ENCODE measurements at places on chromosomes 6 and 20.

GRCh38 chr20:17262786-17263185 lies 35.9 kb downstream of the PCSK2 start:
- DNase-seq = no peak

DNA sequence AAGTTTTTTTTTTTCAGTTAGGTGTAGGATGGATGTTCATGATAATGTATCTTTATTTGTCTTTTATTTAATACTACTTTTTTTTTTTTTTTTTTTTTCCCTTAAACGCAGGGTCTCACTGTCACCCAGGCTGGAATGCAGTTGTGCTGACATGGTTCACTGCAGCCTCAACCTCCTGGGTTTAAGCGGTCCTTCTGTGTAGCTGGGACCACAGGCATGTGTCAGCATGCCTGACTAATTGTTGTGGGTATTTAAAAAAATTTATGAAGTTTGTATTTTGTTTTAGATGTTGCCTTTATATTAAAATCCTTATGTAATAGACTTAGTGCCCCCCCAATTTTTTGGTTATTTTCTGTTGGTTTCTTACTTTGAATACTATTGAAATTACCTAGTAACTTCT lies 42.6 kb downstream of the NCOA3 start:
- DNase-seq = no peak

DNA sequence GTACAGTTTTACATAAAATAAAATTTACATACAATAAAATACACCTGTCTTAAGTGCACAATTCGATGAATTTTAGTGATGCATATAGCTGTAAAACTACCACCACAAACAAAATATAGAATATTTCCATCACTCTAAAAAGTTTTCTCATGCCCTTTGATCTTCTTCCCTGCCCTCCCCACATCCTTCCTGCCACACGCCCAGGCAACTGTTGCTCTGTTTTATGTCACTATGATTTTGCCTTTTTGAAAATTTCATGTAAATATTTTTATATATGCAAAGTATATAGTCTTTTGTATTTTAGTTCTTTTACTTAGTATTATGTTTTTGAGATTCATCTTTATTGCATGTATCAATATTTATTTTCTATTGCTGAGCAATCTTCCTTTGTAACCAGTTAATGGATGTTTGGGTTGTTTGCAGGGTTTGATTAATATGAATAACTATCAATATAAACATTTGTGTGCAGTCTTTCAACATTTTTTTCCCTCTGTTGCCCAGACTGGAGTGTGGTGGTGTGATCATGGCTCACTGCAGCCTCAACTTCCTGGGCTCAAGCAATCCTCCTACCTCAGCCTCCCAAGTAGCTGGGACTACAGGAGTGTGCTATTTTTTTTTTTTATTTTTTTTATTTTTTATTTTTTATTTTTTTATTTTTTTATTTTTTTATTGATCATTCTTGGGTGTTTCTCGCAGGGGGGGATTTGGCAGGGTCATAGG lies 23.8 kb upstream of the SAMHD1 start:
- DNase-seq = no peak

- DNase-seq = no peak
Observed at GRCh38 chr6:11613858-11614257, 76.3 kb downstream of the TMEM170B start.

- DNase-seq = no peak
Observed at GRCh38 chr6:108363889-108364313, 69.0 kb downstream of the AFG1L start.

DNA sequence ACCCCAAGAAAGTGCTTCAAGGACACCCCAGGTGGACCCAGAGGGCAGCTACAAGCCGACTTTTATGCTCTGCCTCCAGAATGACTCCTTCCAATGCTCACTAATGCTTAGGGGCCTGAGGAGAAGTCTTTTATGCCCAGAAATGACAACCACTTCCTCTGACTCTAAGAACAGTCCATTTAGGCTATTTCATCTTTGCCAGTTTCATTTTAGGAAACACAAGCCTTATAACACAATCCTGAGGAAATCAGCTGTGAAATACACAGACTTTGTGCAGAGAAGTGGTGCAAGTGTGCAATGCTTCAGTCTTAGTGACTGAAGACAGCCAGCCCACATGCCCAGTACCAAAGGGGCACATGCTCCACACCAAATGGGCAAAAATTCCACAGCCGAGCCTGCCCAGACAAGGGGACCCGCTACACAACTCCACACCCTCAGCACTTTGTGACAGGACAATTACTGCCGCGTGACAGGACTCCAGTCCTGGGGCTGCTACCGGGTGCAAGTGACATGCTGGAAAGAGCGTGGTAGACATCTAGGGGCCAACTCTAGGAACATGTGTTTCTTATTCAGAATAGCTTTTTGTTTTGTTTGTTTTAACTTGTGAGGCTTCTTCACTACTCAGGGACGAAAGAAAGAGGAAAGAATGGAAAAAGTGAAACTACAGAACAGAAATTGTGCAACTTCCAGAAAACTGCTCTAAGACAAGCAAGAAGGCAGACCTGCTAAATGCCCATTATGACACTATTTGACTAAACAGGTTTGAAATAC lies 28.2 kb upstream of the PLAGL1 start:
- no peak for DNase-seq

DNA sequence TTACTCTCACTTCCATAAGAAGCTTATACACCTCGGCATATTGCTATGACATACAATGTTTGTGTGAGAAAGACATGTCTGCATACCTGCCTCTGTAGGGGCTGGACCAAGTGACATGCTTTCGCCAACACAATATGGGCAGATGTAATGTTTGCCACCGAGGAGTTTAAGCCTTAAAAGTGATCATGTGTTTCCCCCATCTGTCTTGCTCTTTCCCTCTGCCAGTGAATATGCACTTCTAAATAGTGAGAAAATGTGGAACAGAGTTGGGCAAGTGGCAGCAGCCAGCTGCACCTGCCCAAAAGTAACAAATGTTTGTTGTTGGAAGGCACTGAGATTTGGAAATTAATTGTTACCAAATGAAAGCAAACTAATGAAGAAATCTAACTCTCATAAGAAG lies 274.8 kb upstream of the BTBD3 start:
- DNase-seq = peak; percentile 20

- DNase-seq = no peak
Observed at GRCh38 chr6:55981660-55982059, 106.3 kb upstream of the BMP5 start.

GRCh38 chr6:168956141-168956838 lies 297.4 kb downstream of the THBS2 start:
- no peak for DNase-seq

DNA sequence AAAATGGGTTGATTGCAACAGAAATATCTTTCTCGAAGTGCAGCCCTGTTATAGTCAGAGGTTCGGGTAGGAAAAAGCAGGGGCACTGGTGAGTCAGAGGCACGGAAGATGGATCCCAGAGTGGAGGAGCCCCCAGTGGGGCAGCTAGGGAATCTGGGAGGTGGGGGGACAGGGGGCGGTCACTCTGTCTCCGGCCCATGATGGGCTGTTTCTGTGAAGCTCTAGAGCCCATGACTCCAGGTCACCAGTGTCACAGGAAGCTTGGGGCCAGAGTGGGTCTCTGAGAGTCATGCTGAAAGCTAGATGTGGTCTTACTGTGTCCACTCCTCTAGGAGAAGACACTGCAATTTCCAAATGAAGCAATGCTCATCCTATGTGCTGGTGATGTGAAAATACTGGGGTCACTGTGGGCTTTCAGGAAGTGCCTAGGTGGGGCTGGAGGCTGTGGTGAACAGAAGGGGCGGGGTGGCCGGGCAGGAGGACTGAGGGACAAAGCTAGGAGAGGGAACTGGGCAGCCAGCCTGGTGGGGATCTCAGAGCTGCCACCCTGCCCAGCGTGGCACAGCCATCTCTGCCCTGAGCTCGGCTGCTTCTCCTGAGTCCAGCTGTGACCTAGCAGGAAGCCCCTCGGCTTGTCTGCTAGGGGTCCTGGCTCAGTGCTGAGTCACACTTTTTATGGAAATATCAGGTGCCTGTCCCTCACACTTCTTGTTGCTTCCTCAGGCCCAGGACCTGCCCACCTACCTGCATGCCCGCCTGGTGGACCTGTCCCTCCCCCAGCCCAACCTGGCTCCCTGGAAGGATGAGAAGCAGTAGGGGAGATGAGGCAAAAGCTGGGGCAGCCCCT lies 54.2 kb downstream of the IRF4 start:
- no peak for DNase-seq

GRCh38 chr20:19070026-19070425 lies 142.4 kb upstream of the SLC24A3 start:
- no peak for DNase-seq

DNA sequence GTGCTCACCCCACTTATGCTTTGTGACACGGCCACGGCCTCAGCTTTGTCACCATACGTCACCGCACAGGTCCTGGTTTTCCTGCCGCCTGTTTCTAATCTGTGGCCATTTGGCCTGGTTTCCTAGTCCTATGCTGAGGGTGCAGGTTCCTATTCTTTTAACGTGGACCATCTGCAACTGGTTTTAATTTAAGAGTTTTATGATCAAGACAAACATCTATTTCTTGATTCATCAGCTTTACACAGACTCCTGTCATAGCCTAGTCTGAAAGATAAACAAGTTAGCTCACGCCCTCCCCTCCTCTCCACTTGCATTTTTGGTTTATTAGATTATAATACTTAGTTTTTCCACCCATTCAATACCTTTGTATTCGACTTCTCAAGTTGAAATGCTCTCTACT lies 97.5 kb upstream of the RPS6KA2 start:
- no peak for DNase-seq

- DNase-seq = no peak
Observed at GRCh38 chr6:168455847-168456530, 15.0 kb downstream of the SMOC2 start.

- DNase-seq = no peak
Observed at GRCh38 chr6:170004585-170005210, 253.3 kb downstream of the ERMARD start.

DNA sequence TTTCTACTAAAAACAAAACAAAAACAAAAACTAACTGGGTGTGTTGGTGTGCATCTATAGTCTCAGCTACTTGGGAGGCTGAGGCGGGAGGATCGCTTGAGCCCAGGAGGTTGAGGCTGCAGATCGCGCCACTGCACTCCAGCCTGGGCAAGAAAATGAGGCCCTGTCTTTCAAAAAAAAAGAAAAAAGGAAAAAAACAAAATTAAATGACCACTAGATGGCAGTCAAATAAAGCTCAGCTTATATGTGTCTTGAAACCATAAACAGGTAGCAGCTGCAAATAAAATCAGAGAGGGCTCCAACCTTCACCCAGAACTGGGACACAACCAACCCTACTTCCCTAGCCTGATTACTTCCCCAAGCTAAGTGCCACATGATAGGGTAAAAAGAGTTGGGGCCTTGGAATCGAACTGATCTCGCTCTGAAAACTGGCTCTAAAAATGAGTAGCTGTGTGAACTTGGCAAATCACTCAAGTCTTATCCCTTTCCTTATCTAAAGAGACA lies 67.1 kb upstream of the ADGRF4 start:
- DNase-seq = peak; percentile 46

DNA sequence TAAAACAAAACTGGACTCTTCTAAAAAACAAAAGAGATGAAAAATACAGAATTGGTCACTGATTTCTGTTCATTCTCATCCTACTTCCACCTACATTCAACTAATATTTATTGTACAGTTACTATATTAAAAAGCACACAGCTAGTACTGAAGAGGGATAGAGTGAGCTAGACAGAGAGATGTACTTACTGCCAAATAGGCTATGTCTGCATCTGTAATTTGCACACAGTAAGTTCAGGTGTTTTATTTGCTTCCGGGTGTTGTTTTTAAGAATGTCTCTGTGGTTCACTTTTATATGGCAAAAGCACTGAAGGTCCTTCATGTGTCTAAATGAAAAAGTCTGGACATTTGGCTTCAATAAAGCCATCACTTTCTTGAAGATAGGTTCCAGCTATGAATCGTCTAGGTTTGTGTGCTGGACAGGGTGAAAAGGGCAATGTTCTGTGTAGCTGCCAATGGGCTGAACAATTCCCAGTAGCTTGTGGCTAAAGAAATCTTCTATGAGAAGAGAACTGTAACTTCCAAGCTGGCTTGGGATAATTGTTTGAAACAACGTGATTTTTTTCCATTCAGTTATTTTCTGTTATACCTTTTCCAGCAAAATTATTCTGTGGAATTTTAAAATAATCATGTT lies 47.3 kb downstream of the EPB41L2 start:
- no peak for DNase-seq

GRCh38 chr6:17268114-17268513 lies 13.0 kb upstream of the RBM24 start:
- DNase-seq = no peak

DNA sequence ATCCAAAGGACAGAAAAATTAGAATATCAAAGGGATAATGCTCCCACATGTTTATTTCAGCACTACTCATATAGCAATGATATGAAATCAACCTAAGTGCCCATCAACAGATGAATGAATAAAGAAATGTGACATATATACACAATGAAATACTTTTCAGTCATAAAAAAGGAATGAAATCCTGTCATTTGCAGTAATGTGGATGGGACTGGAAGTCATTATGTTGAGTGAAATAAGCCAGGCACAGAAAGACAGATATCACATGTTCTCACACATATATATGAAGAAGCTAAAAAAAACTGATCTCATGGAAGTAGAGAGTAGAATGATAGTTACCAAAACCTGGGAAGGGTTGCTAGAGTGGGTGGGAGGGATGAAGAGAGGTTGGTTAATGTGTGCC lies 135.7 kb downstream of the IBTK start:
- DNase-seq = no peak

DNA sequence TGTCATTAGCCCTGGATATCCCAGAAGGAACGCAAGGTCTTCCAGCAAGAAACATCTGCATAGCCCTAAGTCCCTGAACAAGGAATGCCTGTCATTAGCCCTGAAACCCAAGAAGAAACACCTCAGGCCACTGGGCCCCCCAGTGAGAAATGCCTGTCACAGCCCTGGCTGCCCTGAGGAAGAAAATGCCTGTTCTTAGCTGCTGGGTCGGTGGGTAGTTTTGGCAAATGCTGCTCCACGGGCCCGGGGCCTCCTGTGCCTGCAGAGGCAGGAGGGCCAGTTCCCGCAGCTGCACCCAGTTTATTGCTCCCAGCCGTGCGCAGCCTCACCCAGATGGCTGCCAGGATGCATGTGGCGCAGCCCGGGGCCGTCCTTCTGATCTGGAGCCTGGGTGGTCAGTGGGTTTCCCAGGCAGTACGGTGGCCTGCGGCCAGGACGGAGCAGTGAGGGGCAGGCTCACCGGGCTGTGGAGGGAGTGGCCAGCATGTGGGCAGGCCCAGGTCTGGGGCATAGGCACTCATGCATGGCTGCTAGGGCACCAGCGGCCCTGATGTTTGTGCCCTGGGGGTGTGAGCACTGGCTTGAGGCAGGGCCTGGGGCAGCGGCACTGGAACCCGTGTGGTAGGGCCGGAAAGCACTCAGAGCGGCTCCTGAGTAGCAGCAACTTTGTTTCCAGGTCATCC lies 219.0 kb downstream of the ERMARD start:
- no peak for DNase-seq
